Osteocyte (in vitro differentiated cells): ENCODE measurements at places on chromosomes 12 and 14. TPM values are rescaled to one million over a fixed set of nuclear protein-coding genes. Genes with fewer than 3 reads are reported as not detected.

Gene BATF
- not detected in 2 replicates for total RNA-seq

- no peak for DNase-seq
These were observed 111.2 kb downstream of the TMTC1 start for GRCh38 chr12:29672580-29672979.

Gene LTBR
- total RNA-seq: 16.4 and 17.0 TPM in 2 replicates

- no peak for DNase-seq
These were observed 74.1 kb downstream of the KIF26A start for GRCh38 chr14:104212206-104213095.

- no peak for DNase-seq
These were observed 56.4 kb downstream of the PTGER2 start for GRCh38 chr14:52370406-52370935.

DNA sequence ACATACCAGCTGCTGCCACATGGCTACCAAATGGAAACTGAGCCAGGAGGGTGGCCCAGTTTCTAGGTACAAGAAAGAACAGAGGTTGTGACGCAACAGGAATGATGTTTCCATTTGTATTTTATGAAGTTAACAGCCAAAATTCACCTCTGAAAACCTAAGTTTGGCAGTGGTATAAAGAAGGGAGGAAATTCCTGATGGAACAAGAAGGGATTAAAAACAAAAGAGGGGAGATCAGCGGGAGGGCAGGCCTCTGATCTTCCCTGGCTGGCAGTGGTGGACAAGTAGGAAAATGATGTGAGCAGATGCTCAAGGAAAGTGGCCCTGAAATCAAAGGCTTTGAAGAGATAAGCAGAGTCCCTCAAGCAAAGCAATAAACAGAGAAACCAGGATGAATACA is 47.3 kb upstream of the BCL2L14 start:
- no peak for DNase-seq

DNA sequence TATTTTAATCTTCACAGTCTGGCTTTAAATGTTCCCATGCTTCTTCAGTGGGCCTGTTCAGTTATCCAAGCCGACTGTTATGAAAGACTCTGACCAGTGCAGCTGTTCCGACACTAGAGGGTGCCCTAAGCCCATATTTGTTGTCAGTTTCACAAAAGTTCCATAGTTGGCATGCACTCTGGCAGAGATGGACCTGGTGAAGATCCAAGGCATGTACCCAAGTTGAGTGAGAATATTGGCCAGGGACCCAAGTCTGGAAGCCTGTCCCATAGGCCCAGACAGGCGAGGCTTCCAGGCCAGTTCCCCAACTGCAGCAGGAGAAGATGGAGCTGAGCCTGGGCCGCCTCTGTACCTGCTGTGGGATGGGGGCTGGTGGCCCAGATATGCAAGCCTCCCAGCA is 27.4 kb upstream of the GUCY2C start:
- DNase-seq: no peak

Gene CMA1
- not detected in 2 replicates for total RNA-seq

DNA sequence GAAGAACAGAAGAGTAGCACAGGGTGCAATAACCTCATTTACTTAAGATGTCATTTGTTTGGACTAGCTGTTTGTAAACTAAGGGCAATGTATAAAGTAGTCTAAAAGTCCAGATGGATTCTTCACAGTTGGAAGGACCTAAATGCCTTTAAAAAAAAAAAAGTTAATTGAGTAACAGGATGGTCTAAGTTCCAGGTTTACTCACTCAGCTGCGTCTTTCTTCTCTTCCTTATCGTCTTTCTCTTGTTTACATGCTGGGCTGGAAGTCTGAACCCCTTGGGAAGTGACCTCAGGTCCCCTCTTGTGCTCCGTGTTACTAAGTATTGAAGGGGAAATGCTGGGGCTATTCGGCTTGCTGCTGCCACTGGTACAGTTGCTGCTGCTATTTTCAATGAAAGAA is 82.5 kb downstream of the SH2B3 start:
- no peak for DNase-seq

DNA sequence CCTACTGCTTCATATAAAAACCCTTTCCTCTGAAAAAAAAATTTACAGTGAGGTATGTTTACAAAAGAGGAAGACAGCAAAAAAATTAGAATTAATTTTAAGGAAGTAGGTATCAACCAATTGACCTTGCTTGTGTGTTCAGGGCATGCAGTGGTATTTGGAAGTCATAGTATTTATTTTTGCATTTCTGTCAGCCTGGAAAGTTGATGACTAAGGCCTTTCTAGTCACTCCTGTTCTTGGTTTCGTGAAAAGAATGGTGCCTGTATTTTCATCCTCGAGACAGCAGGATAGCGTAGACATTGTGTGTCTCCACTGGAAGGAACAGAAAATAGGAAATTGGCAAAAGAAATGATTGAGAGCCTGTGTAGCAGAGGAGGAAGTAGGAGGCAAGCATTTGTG is 24.5 kb downstream of the SLC16A7 start:
- no peak for DNase-seq

DNA sequence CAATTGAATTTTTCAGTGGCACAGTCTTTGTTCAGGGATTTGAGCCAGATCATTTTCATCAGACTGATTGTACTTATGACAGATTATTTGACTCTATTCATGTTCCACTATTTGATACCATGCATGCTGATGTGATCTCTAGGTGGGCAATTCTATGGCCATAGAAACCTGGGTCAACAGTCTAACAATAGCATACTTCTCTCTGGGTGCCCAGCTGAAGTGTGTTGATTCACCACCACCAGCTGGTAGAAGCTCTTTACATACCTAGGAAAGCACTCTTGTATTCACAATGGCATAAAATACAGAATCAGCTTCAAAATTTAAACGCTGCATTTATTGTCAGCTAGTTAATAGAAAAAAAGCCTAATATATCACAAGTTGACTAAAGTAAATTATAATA is 90.2 kb upstream of the TMTC2 start:
- no peak for DNase-seq

GRCh38 chr12:105590571-105590970 is 260.1 kb downstream of the C12orf75 start:
- no peak for DNase-seq

DNA sequence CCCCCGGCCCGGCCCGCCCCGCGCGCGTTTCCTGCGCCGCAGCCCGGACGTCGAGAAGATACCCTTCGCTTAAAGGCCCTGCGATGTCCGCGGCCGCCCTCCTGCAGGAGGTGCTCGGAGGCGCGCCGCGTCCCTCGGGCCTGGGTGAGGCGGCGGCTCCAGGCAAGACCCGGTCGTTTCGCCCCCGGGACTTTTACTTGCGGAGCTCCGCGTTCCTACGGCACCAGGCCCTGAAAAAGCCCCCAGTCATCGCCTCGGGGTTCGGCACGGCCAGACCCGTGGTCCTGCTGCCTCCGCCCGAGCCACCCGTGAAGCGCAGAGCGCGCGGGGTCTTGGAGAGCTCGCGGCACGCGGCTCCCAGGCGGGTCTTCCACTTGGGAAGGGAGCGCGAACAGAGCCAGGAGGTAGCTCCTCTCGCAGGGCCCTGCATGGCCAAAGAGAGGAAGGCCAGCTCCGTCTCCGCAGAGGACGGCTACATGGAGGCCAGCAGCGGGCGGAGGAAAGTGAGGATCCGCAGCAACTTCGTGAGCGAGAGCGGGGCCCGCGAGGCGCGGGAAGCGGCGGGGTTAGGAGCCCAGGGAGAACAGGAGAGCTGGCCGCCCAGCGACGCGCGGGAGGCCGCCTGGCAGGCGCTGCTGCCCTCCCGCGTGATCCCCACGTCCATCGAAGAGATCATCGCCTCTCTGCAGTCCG is 26.9 kb downstream of the TTC6 start:
- no peak for DNase-seq

Gene EMC9
- total RNA-seq: 13.6 and 15.6 TPM in 2 replicates

DNA sequence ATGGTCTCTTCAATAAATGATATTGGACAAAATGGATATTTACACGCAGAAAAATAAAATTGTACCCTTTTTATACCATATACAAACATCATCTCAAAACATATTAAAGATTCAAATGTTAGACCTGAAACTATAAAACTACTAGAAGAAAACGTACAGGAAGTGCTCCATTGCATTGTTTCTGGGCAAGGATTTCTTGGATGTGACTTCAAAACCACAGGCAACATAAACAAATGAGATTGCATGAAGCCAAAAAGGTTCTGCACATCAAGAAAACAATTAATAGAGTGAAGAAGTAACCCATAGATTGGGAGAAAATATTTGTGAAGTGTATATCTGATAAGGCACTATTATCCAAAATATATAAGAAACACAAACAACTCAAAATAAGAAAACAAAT is 812.4 kb downstream of the NRXN3 start:
- no peak for DNase-seq

DNA sequence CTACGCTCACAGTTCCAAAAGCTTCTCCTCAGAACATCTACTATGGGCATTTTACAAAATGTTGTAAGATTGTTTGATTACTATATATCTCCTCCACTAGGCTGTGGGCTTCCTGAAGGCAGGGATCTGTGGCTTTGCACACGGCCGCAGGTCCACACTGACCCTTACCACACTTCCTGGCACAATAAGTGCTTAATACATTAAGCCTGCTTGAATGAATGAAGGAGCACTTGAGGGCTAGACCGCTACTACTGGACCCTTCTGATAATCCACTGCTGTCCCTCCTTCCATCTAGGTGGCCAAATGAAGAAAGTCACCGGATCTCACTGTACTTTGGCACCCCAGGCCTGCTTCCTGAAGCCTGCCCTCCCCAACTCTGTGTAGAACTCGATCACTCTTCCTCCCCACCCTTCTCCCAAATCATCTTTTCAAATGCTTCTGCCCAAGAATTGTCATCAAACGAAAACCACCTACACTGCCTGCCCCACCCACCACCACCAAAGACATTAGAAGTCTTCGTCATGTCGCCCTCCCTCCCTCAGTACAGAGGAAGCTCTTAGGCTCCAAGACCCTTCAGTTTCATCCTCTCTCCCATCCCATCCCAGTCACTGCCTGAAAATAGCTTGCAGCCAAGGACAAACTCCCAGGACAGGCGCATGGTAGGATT is 596 bp upstream of the ZBTB39 start:
- no peak for DNase-seq

GRCh38 chr12:2628401-2628800 is 166.4 kb upstream of the FKBP4 start:
- DNase-seq: no peak

Gene KRT78
- not detected in 2 replicates for total RNA-seq

GRCh38 chr14:68363843-68364767 is 428.8 kb downstream of the ZFP36L1 start:
- DNase-seq: no peak

DNA sequence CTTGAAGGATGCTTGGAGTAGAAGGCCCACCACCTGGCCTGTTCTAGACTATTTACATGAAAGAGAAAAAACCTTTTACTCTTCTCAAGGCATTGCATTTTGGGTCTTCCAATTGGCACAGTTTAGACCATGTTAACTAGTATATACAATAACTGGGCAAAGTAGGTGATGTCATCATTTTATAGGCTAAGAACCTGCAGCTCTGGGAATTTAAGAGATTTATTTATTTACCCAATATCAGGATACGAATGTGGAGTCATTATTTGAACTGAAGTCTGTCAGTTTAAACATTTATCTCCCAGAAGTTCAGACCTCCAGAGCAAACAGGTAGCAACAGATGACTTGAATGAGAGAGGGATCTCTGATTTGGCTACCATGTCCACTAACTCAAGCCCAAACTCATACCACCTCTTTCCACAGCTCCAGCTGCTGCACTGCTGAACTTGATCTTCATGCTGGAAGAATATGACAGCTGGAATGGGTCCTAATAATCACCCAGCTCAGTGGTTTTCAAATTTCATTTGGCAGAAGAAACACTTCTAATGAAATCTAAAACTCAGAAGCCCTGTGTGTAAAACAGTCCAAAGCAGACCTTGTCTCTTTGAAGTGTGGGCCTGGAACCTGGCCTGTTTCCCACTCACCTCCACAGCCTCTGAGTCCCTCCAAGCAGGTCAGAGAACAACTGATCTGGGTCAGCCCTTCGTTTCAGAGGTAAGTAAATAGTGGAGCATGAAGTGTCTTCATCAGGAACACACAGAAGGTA is 179.2 kb downstream of the EMP1 start:
- DNase-seq: no peak

- no peak for DNase-seq
These were observed 8.3 kb downstream of the CPNE6 start for GRCh38 chr14:24079491-24080141.

GRCh38 chr14:70622111-70622712 is 19.5 kb upstream of the TTC9 start:
- no peak for DNase-seq

DNA sequence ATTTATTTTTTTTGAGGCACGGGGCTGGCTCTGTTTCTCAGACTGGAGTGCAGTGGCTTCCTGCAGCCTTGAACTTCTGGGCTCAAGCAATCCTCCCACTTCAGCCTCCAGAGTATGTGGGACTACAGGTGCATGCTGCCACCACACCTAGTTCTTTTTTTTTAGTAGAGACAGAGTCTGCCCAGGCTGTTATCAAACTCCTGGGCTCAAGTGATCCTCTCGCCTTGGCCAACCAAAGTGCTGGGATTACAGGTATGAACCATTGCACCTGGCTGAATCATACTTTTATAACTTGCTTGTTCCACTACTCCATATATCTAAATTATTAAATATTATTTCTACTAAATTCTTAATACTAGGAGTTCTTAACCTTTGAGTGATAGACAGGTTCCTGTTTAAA is 111.6 kb downstream of the BTG1 start:
- no peak for DNase-seq

GRCh38 chr14:35430459-35431199 is 26.1 kb upstream of the NFKBIA start:
- DNase-seq: no peak

GRCh38 chr12:70853326-70853725 is 67.2 kb downstream of the PTPRR start:
- no peak for DNase-seq

- no peak for DNase-seq
These were observed 27.7 kb downstream of the PPP1R13B start for GRCh38 chr14:103819503-103820307.

DNA sequence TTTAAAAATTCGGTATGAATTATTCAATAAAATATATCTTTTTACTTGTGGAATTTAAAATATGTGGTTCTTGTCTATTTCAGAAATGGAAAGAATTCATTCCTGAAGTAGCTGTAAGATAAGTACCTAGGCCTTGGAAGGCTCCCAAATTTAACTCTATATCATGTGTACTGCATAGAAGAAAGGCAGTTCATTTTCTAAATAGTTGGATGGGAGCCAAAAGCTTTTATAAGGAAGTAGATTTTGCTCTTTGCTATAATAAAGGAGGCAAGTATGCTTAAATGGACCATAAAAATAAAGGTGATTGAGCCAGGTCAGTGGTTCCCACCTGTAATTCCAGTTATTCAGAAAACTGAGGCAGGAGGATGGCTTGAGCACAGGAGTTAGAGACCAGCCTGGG is 187.5 kb downstream of the ATXN7L3B start:
- DNase-seq: no peak

GRCh38 chr14:80426683-80427082 is 215.4 kb upstream of the DIO2 start:
- DNase-seq: no peak

GRCh38 chr14:56300495-56300894 is 182.3 kb downstream of the PELI2 start:
- DNase-seq: no peak

DNA sequence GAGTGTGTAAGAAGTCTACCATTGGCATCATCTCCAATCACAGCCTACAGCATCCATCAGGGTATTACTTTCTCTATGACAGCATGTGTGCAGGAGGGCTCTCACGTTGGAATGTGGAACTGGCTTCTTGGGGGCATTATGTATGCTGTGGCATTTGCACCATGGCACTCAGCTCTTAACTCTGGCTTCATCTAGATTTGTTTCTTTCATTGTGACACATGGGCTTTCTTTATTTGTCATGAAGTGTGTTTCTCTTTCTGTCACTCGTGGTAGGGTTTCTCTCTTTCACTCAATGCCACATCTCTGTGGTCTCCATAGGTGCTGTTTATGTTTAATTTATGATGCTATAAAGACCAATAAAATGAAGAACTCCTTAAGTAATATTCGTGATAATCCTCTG is 191.2 kb upstream of the GARIN2 start:
- DNase-seq: no peak
